Activated B cell treated with CpG ODN at 0.5 μM for 24 hours (primary cell): ENCODE measurements at places on chromosomes 3 and 15. TPM values are rescaled to one million over a fixed set of nuclear protein-coding genes. Genes with fewer than 3 reads are reported as not detected.

DNA sequence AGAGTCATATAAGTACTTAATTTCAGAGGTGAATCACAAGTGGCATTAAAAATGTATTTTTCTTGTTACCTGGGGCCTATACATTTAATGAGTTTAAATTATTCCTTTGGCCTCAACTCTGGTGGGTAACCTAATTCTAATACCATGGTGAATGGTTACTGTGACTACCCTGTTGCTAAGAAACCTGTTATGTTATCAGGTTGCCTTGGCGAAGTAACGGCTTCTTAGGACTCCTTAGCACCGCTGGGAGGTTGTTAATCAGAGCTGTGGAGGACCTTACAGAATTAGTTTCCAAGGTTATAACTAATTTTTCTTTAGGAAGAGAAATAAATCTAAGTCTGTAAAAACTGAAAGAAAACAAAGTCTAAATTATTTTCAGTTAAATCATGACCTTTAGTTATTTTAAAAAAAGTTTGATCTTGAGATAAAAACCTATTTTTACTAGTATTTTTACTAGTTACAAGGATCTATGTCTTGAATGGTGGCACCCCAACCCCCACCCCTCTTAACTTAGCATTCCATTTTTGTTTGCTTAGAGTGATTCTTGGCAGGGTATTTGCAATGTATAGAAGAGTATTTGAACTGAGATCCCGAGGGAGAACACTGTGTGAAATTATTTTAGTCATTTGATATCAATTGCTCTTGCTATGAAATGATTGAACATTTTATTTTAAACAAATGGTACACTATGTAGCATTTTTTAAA, 155.5 kb downstream of the FNDC3B start:
- no peak for DNase-seq

GRCh38 chr3:24673596-24673995, 178.9 kb upstream of the THRB start:
- no peak for DNase-seq

GRCh38 chr15:70029297-70029701, 68.4 kb downstream of the TLE3 start:
- no peak for DNase-seq

GRCh38 chr3:3798631-3799113, 559 bp upstream of the LRRN1 start:
- peak; percentile 16 for DNase-seq

RBP2 gene
- not detected in 2 replicates for total RNA-seq

DNA sequence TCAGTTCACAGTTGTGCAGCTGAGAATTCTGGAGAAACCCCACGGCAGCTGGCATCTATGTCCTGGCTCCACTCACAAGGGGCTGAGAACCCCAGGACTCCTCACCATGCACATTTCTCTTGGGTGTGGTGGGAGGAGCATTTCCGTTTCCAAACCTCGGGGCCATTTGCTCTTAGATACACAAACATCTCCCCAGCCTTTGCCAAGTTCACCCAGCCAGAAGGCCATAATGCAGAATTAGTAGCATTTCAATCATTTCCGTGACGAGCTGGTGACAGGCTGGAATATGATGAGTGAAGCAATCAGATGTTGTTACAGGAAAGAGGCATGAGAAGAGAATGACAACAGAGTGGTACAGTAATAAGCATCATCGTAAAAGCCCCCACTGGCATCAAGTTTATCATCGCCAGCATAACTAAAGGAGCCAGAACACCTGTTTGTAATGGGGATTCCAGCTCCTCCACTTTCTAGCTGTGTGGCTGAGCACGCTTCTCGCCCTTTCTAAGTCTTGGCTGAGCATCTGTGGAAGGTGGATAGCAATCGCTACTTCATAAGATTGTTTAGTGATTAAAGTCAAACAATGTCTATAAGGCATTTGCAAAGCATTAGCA, 82.0 kb downstream of the LIPC start:
- DNase-seq = no peak

SLC6A20 gene
- total RNA-seq = not detected in 2 replicates

DNA sequence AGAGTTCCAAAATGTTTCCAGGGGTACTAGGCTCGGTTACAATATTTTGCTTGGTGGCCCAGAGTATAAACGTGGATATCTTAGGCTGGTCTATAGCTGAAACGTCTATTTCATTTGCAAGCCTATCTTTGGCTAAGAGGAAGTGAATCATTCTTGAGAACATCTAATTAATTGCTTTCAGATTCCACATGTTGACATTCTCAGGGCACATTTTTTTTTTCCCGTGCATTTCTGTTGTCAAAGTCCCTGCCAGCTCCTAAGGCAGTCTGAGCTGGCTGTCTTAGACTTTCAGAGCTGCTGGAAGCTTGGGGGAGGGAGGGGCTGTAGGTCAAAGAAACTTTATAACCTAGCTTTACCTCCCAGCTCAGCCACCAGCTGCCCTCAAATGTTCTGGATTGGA, 23.2 kb upstream of the LAMP3 start:
- DNase-seq = no peak

DNA sequence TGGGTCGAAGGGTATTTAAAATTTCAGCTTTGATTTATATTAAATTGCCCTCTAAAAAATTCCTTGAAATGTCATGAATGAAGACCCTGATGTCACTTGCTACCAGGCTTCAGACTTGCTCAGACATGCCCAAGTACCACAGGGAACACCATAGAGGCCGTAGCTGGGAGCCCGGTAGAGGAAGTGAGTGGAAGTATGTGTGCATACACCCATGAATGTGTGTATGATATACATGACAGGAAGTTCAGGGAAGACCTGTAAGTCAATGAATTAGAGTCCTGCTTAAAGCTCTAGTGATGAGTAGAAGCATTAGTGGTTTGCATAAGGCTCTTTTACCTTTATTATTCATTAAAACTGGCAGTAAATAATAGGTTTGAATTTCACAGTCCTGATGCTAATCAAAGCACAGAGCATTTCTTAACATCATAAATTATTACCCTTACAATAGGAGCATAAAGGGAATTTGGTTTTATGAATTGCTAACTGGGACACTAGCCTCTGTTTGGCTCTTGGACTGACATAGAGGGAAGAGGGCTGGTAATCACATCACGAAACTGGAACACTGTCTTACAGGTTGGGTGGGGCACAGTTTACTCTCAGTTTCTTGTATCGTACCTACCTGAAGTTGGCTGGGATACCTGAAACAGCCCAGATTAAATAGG, 144.4 kb downstream of the CHST2 start:
- no peak for DNase-seq

DNA sequence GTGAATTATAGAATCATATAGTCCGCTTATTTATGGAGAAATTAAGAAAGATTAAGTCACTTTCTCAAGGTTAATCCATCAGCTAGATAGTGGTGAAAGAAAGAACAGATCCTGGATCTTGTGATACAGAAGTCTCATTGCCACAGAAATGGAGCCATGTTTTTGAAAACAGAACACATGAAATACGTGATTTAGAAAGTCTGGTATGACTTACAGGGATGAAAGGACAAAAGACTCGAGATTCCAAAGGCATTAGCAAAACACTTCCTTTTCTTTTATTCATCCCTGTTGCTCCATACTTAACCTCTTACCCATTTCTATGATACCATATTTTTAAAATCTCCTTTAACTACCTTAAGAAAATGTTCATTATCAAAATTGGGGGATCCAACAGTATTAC, 40.0 kb upstream of the TEX9 start:
- no peak for DNase-seq

- DNase-seq = no peak
These were observed 1.7 kb downstream of the FLNB start for GRCh38 chr3:58009749-58010535.

- DNase-seq = no peak
These were observed 113.3 kb upstream of the MBNL1 start for GRCh38 chr3:152155246-152156020.

- no peak for DNase-seq
These were observed 27.0 kb upstream of the APH1B start for GRCh38 chr15:63250312-63250965.

FOXL2 gene
- not detected in 2 replicates for total RNA-seq

- DNase-seq = no peak
These were observed 168.6 kb downstream of the STT3B start for GRCh38 chr3:31701286-31701685.

ATP13A5 gene
- total RNA-seq = not detected in 2 replicates

DNA sequence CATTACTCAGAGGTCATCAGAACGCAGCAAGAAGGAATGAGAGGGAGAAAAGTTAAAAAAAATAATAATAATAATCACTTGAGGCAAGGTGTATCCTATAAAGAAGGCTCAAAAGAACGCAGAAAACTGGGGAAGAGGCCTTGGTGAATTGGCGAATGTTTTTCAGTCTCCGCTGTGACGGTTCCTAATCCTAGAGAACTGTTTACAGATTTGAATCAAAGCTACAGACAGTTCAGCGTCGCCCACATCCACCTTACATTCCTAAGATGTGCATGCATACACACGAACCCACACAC, 634 bp downstream of the ZMAT3 start:
- no peak for DNase-seq

DNA sequence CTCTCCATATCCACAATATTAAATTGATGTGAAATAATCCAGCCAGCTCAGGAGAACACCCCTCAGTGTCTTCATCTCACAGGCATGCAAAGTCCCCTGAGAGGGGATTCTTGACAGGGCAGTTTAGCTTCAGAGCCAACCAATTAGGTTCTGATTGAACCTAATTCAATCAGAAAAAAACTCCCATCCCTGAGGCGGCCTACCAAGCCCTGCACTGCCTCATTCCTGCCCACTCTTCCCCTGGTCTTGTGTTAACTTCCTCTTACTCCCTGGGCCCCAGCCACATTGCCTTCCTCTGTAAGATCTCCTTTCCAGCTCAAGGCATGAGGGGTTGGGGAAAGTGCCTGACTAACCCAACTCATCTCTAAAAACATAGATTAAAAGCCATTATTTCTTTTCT, 46.1 kb downstream of the FRMD4B start:
- DNase-seq = no peak

ATP10A gene
- not detected in 2 replicates for total RNA-seq

DNAH1 gene
- 22.8 and 25.8 TPM in 2 replicates for total RNA-seq

- DNase-seq = no peak
These were observed 373.0 kb upstream of the PROK2 start for GRCh38 chr3:72157748-72158638.

DNA sequence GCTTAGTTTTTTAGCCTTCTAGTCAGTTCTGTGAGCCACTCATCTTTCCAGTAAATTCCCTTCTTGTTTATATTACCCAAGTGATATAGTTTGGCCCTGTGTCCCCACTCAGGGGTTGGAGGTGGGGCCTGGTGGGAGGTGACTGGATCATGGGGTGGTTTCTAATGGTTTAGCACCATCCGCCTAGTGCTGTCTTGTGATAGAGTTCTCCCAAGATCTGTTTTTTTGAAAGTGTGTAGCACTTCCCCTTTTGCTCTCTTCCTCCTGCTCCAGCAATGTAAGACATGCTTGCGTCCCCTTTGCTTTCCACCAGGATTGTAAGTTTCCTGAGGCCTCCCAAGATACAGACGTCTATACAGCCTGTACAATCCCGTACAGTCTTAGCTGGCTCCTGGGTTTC, 53.7 kb upstream of the INO80 start:
- no peak for DNase-seq

GRCh38 chr3:35305406-35305805, 333.9 kb upstream of the ARPP21 start:
- no peak for DNase-seq

DNA sequence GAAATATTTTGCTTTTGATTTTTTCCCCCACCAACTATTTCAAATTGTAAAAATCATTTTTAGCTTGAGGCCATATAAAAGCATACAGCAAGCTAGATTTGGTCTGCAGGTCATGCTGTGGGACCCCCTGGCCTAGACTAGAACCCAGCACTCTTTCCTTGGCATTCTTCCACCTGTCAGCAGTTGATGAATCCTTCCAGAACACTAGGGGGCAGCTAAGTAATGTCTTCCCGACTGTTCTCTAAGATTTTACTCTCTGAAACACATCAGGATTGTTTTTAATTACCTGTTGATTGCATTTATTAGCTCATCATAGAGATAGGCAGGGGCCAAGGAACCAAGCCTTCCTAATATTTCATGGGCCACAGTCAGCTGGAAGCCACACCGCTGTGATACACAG, 174.5 kb downstream of the CACNA1D start:
- no peak for DNase-seq

DNA sequence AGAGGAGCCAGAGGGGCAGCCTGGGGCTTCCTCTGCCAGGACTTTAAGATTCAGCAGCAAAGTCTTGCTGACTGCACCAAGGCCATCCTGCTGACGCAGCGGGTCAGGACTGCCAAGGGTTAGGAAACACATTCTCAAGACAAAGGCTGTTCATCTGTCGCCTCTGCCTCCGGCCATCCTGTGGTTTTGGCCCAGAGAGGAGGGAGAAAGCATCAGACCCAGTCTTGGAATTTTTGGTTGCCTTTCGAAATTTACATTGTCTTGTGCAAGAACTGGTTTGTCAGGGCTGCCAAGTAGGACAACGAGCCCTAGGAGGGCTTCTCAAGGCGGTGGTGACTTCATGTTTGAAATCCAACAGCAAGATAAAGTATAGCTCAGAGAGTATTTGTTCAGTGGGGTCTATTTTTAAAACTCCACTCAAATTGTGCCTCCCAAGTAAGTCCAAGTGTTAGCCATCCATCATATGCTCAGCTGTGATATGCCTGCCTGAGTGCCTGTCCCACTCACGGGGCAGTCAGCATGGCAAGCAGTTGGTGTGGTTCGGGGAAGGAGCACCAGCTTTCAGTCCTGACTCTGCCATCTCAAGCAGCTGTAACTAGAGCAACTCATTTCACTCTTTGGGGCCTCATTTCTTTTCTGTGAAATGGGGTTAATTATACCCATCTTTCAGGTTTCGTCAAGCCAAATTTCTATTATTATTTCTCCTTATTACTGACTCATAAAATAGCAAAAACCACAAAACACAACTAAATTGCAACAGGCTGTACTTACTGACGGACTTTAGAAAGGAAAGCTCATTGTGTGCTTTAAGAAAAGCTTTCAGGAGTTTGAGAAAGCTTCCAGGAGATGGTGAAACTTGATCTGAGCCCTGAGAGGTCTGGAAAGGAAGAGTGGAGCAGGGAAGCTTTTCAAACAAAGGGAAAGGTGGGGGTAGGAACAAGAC, 42.4 kb upstream of the RHO start:
- DNase-seq = no peak

- DNase-seq = no peak
These were observed 37.6 kb upstream of the SLC9A9 start for GRCh38 chr3:143885780-143886427.

CXCR6 gene
- not detected in 2 replicates for total RNA-seq

GRCh38 chr3:39127269-39127907, 19.9 kb downstream of the TTC21A start:
- DNase-seq = no peak

- DNase-seq = no peak
These were observed 72.5 kb upstream of the P3H2 start for GRCh38 chr3:190193210-190193609.

DNA sequence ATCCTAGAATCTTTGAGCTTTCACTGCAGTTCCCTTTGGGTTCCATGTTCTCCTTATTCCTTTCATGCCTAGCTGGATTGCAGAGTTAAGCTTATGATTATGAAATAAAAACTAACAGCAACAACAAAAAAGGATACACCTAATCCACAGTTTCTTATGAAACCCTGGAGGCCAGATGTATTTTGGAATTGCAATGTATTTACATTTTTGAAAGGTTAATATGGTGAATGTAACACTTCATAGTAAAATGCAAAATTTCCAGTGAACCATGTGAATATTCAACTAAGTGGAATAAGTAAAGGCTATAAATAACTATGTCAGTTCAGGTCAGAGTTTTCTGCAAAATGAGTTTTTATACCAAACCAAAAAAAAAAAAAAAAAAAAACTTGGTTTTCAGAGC, 65.8 kb upstream of the FLNB start:
- DNase-seq = no peak

PDE8A gene
- total RNA-seq = 25.1 and 32.3 TPM in 2 replicates
